CD4-positive, alpha-beta T cell treated with Interleukin-17A for 1 hour (primary cell): ENCODE measurements at places on chromosomes 11 and 22.

GRCh38 chr11:48307760-48308386 is 1.9 kb downstream of the OR4S1 start:
- peak; percentile 73 for DNase-seq

DNA sequence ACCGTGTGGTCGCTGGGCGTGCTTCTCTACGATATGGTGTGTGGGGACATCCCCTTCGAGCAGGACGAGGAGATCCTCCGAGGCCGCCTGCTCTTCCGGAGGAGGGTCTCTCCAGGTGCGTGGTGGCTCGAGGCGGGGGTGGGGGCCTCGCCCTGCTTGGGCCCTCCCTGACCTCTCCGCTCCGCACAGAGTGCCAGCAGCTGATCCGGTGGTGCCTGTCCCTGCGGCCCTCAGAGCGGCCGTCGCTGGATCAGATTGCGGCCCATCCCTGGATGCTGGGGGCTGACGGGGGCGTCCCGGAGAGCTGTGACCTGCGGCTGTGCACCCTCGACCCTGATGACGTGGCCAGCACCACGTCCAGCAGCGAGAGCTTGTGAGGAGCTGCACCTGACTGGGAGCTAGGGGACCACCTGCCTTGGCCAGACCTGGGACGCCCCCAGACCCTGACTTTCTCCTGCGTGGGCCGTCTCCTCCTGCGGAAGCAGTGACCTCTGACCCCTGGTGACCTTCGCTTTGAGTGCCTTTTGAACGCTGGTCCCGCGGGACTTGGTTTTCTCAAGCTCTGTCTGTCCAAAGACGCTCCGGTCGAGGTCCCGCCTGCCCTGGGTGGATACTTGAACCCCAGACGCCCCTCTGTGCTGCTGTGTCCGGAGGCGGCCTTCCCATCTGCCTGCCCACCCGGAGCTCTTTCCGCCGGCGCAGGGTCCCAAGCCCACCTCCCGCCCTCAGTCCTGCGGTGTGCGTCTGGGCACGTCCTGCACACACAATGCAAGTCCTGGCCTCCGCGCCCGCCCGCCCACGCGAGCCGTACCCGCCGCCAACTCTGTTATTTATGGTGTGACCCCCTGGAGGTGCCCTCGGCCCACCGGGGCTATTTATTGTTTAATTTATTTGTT is 2.4 kb downstream of the PIM3 start:
- no peak for DNase-seq

DNA sequence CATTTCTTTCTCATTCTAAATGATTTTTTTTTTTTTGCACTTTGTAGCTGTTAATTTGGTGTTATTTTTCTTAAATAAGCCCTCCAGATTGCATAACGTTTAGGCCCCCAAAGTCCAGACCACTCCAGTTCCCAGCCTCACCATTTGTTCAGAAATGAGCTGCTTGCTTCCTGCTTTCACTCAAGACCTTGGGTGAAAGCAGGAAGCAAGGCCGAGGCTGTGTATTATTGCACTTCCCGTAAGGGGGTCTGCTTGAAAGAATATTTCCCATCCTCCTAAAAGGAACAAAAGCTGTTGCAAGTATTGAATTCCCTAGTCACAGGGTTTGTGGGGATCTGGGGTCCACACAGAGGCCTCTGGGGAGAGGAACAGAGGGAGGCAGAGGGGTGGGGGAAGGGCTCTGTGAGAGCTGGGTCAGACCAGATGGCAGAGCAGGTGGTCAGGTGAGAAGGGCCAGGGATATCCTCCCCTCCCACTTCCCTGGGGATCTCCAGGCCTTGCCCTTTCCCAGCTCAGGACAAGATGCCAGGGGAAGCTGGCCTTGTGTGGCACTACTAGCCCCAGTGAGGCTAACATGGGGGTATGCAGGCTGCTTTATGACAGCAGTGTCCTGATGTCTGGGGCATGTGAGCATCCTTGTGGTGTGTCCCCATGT is 51.6 kb upstream of the MYEOV start:
- DNase-seq = no peak

DNA sequence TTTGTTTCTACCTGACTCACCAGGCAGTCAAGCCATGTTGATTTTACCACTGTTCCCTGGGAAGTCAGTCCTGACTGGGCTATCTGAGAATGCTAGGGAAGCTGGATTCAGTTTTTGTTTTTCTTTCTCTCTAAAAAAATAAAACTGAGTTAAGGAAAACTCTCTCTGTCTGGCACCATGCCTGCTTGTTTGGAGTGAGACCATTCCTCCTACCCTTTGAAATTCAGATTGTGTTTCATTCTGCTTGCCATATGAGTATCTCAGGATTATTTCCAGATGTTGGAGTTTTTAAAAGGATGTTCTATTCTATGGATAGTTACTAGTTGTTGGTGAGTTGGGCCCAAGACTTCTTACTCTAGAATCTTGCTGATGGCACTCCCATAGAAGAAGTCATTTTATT is 1917.0 kb downstream of the LRRC4C start:
- no peak for DNase-seq

DNA sequence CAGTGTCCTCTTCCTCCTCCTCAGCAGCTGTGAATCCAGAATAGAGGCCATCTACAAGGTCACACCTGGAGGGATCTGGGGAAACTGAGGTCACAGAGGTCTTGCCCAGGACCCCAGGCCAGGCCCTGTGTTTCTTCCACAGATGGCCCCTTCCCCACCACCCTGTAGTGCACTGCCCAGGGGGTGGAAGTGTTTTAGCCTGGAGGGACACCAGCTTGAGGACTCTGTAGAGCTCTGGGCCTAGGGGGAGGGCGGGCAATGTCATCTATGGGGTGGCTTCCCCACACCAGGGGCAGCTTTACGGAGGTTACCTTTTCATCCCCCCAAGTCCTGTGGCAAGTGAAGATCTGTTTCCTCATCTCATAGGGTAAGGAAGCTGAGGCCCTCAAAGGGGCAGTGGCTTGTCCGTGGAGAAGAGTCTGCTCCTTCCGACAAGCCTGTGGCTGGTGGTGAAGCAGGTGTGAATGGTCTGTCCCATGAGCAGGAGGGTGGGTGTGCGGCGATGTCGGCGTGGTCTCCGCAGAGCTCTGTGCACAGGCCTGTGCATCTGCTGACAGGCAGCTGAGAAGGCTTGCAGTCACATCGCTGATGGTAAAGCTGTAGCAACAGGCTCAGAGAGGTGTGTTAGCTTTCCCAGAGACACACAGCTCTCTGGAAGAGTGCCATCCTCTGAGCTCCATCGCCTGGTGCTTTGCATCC is 74.1 kb upstream of the WNT7B start:
- no peak for DNase-seq
